ENCODE measurements at places on chromosomes 12 and 14.

GRCh38 chr12:12278899-12279298 lies 12.1 kb upstream of the LRP6 start:
- no peak for DNase-seq

- DNase-seq: no peak
Measured at GRCh38 chr12:14936224-14936861, 2.0 kb downstream of the ERP27 start.

- no peak for DNase-seq
Measured at GRCh38 chr14:92613008-92613658, 99.6 kb downstream of the RIN3 start.

- DNase-seq: no peak
Measured at GRCh38 chr12:18261273-18261672, at the start of gene PIK3C2G. PIK3C2G (plus strand) TSS chr12:18261518; CDS start chr12:18282082, 20,564 bp downstream.

DNA sequence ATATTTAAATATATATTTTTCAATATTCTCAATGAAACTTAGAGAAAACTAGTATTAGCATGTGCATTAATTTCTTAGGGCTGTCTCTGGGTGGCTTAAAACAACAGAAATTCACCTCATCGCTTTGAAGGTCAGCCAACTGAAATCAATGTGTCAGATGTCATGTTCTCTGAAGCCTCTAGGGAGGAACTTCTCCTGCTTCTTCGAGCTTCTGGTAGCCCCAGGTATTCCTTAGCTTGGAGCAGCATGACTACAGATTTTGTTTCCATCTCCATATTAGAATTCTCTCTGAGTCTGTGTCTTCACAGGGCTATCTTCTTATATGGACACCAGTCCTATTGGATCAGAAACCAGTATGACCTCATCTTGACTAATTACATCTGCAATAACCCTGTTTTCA lies 221.5 kb downstream of the PDZRN4 start:
- DNase-seq: no peak

DNA sequence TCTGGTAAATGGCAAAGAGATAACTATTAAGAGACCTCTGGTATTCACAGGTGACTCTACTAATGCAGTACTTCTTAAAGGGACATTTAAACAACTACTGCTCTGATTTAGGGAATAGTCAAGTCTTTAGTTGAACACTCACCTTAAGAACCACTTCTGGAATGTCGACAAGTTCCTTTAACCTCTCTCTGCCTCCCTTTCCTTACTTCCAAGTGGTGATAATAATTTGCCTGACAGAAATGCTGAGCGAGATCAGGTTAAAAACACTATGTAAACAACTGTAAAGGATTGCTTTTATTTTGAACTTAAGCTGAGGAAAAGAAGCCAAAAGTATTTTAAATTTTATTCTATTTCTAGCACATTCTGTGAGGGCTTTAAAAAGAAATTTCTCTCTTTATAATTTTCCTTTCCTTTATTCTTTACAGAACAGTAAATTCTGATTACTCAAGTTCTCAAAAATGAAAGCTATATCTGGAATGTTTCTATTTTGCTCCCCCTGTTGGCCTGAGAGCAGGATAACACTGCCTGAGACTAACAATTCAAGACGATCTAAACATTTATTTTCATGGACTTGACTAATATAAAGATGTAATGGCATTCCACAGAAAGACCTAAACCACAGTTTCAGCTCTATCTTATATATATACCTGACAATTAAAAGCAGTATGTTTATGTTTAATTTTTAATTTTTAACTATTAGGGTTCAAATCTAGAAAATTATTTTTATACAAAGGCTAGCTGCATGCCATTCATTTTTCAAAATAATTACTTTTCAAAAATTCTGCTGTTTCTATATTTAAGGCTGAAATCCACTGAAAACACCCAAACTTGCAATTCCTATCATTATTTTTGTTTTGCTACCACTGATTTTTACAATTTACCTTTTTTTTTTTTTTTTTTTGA lies 29.2 kb downstream of the ZCCHC8 start:
- DNase-seq: peak; percentile 31

DNA sequence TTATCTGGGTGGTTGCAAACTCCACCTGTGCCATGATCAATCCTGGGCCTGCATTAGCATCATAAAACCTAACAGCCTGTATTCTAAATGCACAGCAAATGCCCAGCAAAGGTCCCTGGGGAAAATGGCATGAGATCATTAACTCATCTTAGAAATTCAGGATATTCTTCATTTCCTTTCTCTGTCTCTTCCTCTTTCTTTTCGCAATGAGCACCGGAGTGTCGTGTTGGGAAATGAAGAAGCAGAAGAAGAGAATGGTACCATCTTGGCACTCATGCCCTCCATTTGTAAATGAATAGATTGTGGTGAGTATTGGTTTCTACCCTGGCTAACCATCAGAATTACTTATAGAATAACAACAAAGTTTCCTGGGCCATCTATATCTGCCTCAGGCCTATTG lies 193.6 kb downstream of the GALC start:
- no peak for DNase-seq

- no peak for DNase-seq
Measured at GRCh38 chr14:65290830-65291229, 121.7 kb upstream of the FUT8 start.

DNA sequence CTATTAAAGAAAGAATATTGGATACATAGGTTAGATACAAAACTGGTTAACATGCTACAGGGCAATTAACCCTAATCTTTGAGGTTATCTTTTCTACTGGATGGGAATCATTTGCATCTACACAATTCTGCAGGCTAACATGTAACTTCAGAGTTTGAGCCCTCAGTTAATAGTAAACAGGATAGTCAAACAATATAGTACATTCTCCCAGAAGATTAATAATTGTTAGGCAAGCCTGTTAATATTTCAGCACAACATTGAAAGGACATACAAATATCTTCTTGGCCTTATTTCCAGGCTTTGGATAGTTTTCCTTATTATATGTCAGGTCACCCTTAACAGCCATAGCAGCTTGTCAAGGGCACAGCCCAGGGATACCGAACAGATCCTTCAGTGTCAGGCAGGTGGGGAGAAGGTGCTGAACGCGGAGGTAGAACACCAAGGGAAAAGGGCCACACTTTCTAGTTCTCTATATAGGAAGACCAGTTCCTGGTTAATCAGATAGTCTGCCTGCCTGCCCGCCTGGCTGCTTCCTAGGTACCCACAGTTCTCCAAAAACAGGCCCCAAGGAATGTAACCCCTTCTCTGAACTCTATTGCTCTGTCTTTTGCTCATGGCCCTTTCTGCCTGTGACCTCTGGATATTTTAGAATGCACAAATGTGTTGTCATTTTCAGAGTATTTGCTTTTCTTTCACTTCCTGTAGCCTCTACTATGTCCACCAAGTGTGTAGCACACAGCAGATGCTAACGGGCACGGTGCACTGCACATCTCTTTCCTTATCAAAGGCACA lies 256.0 kb downstream of the PCNX1 start:
- DNase-seq: no peak

DNA sequence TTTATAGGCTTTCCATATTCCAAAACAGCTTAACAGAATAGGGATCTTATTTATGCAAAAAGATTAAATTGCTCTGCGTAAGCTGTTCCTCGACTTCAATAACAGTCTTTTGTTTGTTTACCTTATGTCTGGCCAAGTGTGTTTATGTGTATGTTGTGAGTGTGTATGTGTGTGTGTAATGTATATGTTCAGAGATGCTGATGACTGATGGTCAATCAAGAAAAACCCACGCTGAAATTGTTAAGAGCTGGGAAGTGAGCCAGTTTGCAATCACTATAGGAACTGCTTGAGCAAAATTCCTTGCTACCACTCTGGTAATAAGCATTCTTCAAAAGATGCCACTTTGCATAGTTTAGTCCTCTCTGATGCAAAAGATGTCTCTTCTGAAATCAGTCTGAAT lies 59.6 kb downstream of the PRKD1 start:
- peak; percentile 46 for DNase-seq

GRCh38 chr12:128603573-128604115 lies 220.1 kb downstream of the SLC15A4 start:
- DNase-seq: no peak

DNA sequence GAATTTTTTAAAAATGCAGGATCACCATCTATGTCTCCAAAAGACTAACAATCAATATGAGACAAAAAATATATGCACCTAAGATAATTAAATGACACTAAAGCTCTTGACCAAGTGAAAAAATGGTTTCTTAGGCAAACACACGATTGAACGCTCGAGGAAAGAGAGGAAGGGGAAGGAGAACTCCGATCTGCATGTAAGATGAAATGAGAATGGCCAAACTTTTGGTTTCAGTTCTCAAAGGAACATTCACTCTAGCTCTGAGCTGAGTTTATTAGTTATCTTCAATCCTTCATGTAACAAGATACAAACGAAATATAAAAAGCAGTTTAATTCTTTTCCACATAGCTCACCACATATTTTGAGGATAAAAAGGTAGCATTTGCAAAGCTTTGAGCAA lies 2.8 kb downstream of the DYRK4 start:
- no peak for DNase-seq

DNA sequence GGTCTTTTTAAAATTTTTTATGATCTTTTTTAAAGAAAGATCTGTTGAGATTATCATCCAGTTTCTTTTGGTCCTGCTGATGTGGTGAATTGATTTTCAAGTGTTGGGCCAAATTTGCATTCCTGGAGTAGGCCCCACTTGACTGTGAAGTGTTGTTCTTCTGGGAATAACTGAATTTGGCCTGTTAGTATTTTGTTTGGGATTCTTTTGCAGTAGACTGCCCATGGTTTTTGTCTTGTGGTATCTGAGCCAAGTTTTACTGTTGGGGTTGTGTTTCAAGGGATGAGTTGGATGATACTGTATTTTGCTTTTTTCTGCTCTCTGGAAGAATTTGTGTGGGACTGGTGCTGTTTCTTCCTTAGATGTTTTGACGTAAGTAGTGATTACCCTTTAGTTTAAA lies 4.0 kb upstream of the SYCP3 start:
- no peak for DNase-seq

- DNase-seq: no peak
Measured at GRCh38 chr12:86249851-86250250, 6.3 kb downstream of the MGAT4C start.

DNA sequence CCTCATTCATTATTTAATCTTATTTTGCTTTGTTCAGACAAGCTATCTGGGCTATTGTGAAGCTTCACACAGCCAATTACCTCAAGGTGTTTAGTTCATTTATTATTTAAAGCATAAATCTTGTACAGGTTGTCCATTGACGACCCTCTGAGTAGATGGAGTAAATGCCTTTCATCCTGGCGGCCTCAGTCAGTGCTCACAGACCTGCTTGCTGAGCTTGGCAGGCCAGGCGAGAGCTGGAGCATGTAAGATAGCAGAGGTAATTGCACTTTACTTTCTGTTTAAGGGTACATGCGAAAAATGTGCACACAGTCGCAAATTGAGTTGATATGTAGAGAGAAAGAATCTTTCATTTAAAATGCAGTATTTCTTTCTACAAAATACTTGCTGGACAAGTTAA lies 224.4 kb downstream of the NPAS3 start:
- DNase-seq: no peak
